Neural crest cell (in vitro differentiated cells): ENCODE measurements at places on chromosomes 7 and 10.

GRCh38 chr10:93553482-93554315, 12.8 kb upstream of the FFAR4 start:
- DNase-seq, result no peak

- DNase-seq, result no peak
Measured at GRCh38 chr7:17548014-17548653, 249.7 kb downstream of the AHR start.

DNA sequence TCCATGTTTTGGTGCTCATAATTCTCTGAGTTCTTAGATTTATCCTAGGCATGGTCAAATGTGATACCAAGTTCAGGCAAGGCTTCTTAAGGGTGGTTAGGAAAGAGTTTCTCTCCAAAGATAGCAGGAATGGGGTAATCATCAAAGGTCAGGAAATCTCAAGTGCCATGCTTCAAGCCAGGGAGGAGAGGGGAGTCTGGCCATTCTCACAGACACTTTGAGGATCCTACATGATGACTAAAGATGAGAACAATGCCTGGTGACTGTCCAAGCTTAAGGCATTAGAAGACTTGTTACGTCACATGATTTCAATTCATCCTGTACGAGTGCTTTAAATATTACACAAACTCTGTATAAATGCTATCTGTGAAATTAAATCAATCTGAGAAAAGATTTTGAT, 59.4 kb downstream of the POM121L12 start:
- no peak for DNase-seq

- DNase-seq, result no peak
Measured at GRCh38 chr10:6187278-6187677, 15.5 kb upstream of the PFKFB3 start.

DNA sequence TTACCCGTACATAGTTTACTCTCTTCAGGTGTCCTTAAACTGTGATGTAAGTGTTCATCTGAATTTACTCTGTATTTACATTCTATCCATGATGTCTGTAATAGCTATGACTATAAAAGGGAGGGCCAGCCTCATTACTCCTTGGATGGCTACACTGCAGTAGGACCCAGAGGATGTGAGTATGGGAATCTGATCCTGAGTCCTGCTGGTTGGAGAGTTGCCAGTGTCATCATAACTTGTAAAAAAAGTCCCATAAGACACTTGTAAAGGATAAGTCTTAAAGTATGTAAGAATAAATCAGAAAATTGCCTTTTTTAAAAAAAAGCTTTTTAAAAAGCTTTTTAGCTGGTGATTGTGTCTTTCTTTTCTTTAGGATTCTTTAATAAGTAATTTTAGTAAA, 95.4 kb downstream of the PPP1R9A start:
- DNase-seq, result no peak

GRCh38 chr10:6811153-6811552, 231.1 kb upstream of the PRKCQ start:
- DNase-seq, result no peak

GRCh38 chr10:7457478-7458316, 46.9 kb upstream of the SFMBT2 start:
- no peak for DNase-seq

- DNase-seq, result no peak
Measured at GRCh38 chr10:88659725-88660597, 4.3 kb upstream of the LIPF start.

DNA sequence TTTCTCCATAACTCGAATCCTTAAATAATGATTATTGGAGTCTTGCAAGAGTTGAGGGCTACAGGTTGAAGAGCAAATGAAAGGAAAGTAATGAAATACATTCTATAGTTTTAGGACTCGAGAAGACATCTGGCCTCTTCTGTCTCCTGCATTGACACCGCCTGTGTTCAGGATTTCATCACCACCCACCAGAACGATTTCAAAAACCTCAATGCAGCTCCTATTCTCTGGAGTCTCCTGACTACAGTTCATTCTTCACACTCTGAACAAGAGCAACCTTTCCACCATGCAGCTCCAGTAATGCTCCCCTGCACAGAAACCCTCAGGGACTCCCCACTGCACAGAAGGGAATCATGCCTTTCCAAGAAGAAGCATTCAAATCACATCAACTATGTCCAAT, 5.5 kb downstream of the IL15RA start:
- no peak for DNase-seq

GRCh38 chr10:91616137-91616536, 16.7 kb downstream of the PPP1R3C start:
- DNase-seq, result no peak

- no peak for DNase-seq
Measured at GRCh38 chr7:138470391-138471157, 10.5 kb downstream of the TRIM24 start.

DNA sequence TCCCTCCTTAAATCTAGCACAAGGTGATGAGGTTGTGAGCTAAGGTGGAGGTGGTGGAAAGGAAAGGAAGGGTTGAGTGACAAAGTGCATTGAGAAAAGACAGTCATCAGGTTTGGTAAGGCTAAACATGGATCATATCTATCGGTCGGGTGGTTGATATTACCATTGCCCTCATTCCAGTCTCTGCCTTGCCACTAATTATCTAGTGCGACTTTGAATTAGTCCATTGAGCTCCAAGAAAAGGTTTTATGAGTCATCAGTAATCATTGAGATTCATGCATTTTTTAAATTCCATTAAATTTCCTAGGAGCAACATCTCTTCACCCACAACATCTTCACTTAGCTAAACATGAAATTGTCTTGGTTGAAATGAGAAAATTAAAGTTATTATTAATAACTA, 68.9 kb upstream of the FRMD4A start:
- no peak for DNase-seq

GRCh38 chr10:103958996-103959395, 7.9 kb upstream of the SLK start:
- DNase-seq, result no peak

DNA sequence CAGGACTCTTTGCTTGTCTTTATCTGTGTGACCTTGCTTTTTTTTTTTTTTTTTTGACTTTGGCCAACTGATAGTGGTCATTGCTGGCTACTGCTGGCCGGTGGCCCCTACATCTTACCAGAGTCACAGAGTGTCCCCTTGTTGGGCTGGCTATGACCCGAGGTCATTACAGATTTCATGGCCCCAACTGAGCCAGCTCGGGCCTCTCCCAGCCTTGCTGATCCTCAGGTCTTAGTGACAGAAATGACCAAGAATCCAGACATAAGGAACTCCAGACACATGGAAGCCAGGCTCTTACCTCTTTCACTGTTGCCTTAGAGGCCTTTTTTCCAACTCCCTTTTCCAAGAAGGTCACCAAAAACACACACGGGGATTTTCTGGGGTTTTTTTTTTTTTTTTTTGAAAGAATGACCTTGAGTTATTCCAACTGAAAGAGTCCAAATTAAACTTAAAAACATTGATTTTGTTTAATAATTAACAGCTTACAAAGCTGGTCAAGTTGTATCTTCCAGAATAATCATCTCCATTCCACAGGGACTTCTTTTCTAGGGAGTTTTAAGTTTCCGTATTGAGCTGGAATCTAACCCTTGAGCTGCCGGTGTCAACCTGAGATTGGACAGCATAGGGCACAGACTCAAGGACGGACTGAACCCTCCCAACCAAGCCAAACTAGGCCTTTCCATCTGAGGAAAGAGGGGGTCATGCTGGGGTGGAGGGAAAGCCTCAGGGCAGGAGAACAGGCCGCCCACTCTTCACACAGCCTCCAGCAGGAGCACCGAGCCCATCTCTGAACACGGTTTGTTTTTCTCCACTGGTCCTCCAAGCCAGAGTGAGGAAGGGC, 43.8 kb downstream of the PIK3AP1 start:
- DNase-seq, result no peak

GRCh38 chr10:69948261-69948660, 104.4 kb upstream of the MACROH2A2 start:
- DNase-seq, result no peak

DNA sequence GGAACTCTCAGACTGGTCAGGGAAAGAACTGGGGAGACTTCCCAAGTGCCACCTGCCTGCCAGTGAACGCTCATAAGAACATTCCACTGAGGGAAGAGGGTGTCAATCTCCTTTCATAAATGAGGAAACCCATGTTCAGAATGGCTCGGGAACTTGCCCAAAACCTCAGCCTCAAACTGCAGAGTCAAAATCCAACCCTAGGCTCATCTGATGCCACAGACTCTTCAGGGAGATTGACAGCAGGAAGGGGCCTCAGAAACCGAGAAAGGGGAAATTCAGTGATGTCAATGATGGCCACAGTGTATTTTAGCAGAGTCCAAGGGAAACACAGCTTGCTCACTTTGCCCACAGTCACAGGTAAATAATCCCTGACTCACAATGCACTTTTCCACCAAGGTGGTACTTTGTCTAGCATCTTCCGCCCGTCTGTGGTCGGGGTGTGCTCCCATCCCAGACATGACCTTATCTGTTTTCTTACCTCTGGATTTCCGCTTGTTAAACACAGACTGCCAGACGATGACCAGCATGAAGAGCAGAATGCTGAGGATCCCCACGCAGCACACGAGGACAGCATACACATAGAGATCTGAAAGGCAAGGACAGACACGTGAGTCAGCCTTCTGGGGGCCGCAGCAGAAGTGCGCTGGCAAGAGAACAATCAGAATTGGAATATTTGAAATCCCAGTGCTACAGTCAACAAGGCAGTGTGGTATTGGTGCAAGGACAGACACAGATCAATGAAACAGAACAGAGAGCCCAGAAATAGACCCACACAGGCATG, 38.4 kb downstream of the VSTM4 start:
- no peak for DNase-seq

DNA sequence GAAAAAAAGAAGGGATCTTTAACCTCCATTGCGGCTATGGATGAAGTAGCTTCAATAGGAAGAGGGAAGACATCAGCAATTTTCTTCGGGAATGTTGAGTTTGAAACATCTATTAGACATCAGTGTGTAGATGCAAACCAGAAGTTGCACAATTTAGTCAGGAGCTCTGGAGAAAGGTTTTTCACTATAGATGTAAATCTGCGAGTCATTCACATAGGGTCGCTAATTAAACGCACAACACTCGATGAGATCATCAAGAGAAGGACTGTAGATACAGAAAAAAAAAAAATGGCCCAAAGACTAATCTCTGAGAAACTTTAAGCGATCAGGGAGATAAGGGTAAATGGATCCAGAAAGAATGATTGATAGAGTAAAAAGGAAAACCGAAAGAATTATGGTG, 61.7 kb upstream of the TES start:
- no peak for DNase-seq

DNA sequence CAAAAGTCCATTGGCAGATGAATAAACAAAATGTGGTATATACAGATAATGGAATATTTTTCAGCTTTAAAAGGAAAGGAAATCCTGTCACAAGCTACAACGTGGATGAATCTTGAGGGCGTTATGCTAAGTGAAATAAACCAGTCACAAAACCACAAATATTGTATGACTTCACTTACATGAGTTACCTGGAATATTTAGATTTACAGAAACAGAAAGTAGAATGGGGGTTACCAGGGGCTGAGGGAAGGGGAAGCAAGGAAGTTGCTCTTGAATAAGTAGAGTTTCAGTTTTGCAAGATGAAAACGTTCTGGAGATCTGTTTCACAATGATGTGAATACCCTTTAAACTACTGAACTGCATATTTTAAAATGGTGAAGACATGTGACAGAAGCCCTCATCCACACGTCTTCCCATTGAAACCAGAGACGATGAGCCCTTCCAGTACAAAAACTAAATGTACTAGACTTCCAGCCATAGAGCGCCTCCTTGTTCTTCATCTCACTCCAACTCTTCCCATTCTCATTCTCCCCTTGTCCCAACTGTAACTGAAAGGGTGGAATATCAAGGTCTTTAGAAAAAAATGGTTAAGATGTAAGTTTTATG, 62.4 kb downstream of the MICU1 start:
- DNase-seq, result no peak

DNA sequence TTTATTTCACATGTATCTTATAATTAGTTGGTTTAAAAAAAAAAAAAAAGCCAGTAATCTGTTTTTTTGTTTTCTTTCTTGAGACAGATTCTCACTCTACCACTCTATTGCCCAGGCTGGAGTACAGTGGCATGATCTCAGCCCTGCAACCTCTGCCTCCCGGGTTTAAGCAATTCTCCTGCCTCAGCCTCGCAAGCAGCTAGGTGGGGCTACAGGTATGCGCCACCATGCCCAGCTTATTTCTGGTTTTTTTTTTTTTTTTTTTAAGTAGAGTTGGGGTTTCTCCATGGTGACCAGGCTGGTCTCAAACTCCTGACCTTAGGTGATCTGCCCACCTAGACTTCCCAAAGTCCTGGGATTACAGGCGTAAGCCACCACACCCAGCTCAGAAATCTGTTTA, 34.1 kb upstream of the CAPZA2 start:
- DNase-seq, result no peak

- DNase-seq, result no peak
Measured at GRCh38 chr10:116245156-116245555, 27.9 kb downstream of the GFRA1 start.

GRCh38 chr7:23001610-23002009, 12.3 kb downstream of the HYCC1 start:
- DNase-seq, result no peak

- DNase-seq, result no peak
Measured at GRCh38 chr7:45610660-45611299, 36.6 kb downstream of the ADCY1 start.

GRCh38 chr7:131235489-131236317, 92.0 kb upstream of the MKLN1 start:
- DNase-seq, result no peak

- no peak for DNase-seq
Measured at GRCh38 chr7:101201695-101202602, 1.1 kb upstream of the MOGAT3 start.

GRCh38 chr10:110618230-110618610, 25.9 kb upstream of the RBM20 start:
- DNase-seq, result no peak

DNA sequence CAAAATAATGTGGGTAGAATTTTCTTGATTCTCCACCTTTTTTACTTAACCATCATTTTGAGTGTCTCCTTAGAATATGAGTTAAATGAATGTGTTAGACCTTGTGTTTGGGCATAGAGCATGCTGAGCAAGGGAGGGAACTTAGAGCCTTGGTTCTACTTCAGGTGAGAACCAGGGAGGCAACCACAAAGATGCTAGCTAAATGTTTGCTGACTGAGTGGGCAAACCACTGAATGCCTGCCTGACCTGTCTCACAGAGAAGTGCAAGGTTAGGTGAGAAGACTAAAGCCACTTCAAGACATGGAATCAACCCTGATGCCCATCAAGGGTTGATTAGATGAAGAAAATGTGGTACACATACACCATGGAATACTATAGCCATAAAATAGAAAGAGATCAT, 242.6 kb upstream of the ZNF32 start:
- no peak for DNase-seq

- DNase-seq, result no peak
Measured at GRCh38 chr7:130227883-130228575, 20.4 kb downstream of the SSMEM1 start.

- no peak for DNase-seq
Measured at GRCh38 chr7:151009327-151010036, 14.8 kb downstream of the ATG9B start.
